ENCODE measurements at places on chromosomes 7 and 10.
A peak's percentile ranks its signal among the peaks of the same experiment; 100 is the strongest.

GRCh38 chr7:100247152-100247757 is 27.5 kb downstream of the PVRIG start:
- no peak for DNase-seq

DNA sequence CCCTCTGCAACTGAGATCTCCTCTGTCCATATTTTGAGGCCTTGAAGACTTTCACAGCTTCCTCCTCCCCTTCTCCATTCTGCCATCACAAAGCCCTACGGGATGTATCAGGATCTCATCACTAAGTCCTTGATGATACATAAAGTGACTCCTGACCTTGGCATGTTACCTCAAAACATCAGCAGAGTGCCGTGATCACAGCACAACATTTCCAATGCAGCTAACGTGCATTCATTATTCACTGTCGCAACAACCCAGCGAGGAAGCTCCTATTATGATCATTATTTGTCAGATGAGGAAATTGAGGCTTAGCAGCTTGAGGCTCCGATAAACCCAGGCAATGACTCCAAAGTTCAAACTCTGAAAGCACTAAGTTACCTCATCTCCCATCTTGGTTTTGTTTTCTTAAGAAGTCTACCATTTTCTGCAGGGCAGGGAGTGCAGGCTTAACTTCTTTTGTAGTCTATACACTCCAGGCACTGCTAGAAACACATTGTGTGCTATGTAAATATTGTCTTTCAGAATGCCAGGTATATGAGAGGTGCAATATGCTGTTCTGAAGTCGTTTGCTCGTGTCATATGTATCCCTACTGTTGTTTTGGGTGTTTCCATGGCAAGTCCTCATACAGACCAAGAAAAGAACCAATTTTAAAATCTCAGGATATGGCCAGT is 80.6 kb upstream of the C1QL3 start:
- DNase-seq = no peak

DNA sequence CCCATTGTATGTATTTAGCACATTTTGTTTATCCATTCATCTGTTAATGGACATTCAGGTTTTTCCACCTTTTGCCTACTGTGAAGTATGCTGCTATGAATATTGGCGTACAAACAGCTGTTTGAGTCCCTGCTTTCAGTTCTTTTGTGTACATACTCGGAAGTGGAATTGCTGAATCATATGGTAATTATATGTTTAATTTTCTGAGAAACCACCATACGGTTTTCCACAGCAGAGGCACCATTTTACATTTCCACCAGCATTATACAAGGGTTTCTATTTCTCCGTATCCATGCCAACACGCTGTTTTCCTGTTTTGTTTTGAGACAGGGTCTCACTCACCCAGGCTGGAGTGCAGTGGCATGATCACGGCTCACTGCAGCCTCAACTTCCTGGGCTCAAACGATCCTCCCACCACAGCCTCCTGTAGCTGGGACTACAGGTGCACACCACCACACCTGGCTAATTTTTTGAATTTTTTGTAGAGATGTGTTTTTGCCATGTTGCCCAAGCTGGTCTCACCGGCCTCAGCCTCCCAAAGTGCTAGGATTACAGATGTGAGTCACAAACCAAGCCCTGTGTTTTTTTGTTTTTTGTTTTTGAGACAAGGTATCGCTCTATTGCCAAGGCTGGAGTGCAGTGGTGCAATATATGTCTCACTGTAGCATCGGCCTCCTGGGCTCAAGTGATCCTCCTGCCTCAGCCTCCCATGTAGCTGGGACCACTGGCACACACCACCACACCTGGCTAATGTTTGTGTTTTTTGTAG is 22.1 kb upstream of the FBXW4 start:
- peak; percentile 9 for DNase-seq

- DNase-seq = no peak
Measured at GRCh38 chr7:100612730-100613390, 520 bp downstream of the MOSPD3 start.

DNA sequence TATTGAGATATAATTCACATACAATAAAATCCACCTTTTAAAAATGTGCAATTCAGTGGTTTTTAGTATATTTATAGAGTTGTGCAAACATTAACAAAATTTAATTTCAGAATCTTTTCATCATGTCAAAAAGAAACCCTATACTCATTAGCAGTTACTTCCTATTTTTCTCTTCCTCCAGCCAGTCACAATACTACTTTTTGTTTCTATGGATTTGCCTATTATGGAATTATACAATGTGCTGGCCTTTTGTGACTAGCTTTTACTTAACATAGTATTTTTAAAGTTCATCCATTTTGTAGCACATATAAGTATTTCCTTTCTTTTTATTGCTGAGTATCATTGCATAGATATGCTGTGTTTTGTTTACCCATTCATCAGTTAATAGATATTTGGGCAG is 199.9 kb upstream of the IMMP2L start:
- no peak for DNase-seq

GRCh38 chr7:94433224-94433623 is 38.5 kb downstream of the COL1A2 start:
- DNase-seq = no peak

- no peak for DNase-seq
Measured at GRCh38 chr7:92560602-92561001, 29.6 kb downstream of the FAM133B start.

DNA sequence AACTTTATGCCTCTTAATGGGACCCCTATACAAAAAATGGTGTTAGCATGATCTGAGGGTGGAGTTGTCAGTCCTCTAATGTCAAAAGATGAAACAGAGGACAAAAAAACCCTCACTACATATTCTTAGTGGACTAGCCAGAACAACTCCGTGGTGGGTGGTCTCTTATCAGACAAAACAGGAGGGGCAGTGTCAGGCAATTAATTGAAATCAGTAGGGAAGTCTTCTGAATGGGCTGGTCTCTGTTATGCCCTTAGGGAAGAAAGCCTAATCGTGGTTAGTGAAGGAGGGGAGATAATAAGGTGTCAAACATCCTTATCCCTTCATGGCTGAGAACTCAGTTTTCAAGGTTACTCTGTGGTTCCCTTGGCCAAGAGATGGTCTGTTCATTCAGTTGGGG is 909.4 kb downstream of the GRID1 start:
- DNase-seq = no peak

- DNase-seq = no peak
Measured at GRCh38 chr10:119691726-119692125, 34.1 kb upstream of the INPP5F start.

DNA sequence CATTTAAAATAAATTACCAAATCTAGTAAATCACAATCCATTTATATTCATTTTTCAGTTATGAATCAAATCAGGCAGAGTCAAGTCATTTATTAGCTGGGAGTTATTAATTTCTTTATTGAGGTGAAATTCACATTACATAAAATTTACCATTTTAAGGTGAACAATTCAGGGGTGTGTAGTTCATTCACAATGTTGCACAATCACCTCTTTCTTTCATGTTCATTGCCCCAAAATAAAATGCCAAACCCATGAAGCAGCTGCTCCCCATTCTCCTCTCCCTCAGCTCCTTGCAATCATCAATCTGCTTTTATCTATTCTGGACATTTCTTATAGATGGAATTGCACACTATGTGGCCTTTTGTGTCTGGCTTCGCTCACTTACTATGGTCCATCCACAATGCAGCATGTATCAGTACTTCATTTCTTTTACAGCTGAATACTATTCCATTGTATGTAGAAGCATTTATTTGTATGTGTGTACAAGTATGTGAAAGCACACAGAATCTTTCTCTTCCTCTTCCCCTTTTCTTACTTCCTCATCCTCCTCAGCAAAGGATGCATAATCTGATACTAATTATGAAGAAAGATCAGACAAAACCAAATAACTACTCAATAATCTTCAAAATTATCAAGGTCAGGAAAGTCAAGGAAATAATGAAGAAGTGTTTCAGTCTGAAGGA is 60.6 kb downstream of the LMBR1 start:
- no peak for DNase-seq

GRCh38 chr10:25142116-25142864 is 32.5 kb upstream of the GPR158 start:
- no peak for DNase-seq

- DNase-seq = no peak
Measured at GRCh38 chr10:120477743-120478141, 20.7 kb downstream of the PLPP4 start.

GRCh38 chr10:49162063-49162462 is 26.1 kb downstream of the TMEM273 start:
- DNase-seq = no peak

GRCh38 chr7:45643630-45644029 is 69.5 kb downstream of the ADCY1 start:
- DNase-seq = no peak

- no peak for DNase-seq
Measured at GRCh38 chr10:100468322-100468721, 5.5 kb downstream of the WNT8B start.

GRCh38 chr10:127805950-127806349 is 69.0 kb downstream of the FOXI2 start:
- DNase-seq = no peak

DNA sequence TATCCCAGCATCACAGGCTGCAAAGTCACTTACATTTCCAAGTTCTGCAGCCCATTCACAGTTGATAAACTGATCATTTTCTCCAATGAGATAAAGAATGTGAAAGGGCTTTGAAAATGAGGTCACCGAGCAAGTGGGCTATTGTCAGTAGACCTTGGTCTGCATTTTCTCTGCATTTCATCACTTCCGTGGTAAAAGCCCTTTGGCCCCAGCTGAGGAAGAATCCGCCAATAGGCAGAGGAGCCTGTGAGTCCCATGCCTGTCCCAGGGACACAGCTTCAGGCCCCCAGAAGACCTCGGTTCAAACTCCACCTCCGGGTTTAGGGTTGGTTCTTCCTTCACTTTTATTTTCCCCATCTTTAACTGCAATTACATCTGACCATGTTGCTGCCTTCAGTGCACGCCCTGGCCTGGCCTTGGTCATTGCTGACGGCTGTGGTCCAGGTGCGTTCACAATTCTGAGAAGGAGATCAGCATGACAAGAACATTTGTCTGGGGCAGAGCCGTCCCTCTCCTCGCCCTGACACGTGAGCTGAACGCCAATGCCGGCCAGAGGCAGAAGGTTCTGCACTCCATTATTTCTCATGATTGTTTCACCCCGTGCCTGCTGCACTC is 292.5 kb downstream of the TCERG1L start:
- no peak for DNase-seq

DNA sequence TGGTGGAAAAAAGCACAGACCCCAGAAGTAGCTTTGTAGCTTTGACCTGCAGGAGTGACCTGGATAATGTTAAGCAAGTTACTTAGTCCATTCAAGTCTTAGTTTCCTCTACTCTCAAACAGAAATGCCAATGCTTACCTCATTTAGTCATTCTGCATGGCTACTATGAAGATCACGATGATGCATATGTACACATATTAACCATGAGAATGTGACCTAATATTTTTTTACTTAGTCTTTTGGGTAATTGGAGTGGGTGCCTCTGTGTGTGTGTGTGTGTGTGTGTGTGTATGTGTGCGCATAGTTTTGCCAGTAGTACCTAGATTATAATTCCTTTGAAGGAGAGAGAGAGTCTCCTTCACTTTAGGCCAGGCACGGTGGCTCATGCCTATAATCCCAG is 95.8 kb downstream of the NRP1 start:
- no peak for DNase-seq

- DNase-seq = no peak
Measured at GRCh38 chr7:101624246-101625001, 4.7 kb downstream of the MYL10 start.

- no peak for DNase-seq
Measured at GRCh38 chr10:32954080-32954479, 4.0 kb downstream of the ITGB1 start.

GRCh38 chr7:130777426-130777825 is 43.4 kb upstream of the KLF14 start:
- no peak for DNase-seq

GRCh38 chr7:36261019-36261754 is 108.1 kb downstream of the EEPD1 start:
- DNase-seq = no peak

All from stimulated activated CD4-positive, alpha-beta T cell treated with anti-CD3 and anti-CD28 coated beads, Interleukin-15, amount 100 ng/mL, for 48 hours (primary cell).